ENCODE measurements at places on chromosomes 6 and 20. TPM values are rescaled to one million over a fixed set of nuclear protein-coding genes. Genes with fewer than 3 reads are reported as not detected.

Gene PI3
- total RNA-seq = 0.40 TPM

Gene PBX2
- total RNA-seq = 17.7 TPM

Gene GNMT
- total RNA-seq = 0.34 TPM

Gene PRDM13
- 2.6 TPM for total RNA-seq

Gene CYP39A1
- 0.56 TPM for total RNA-seq

Gene GATA5
- 0.18 TPM for total RNA-seq

Gene RUNX2
- total RNA-seq = 0.24 TPM

Gene ULBP1
- not detected for total RNA-seq

Gene SLC22A1
- 0.95 TPM for total RNA-seq

Gene EFCAB8
- not detected for total RNA-seq

Gene ASIP
- total RNA-seq = not detected

Gene FAM217A
- total RNA-seq = not detected

Gene DNAH8
- not detected for total RNA-seq

Gene SMLR1
- total RNA-seq = not detected

Gene RGS17
- 1.2 TPM for total RNA-seq

Gene UFL1
- 22.6 TPM for total RNA-seq

Gene TAGAP
- 0.03 TPM for total RNA-seq

Gene PSMF1
- total RNA-seq = 58.9 TPM

Gene RNF8
- 29.0 TPM for total RNA-seq

Gene ABHD16A
- 55.0 TPM for total RNA-seq

Gene IFT52
- total RNA-seq = 22.1 TPM

Gene VSTM2L
- 0.51 TPM for total RNA-seq

Gene SIRPD
- not detected for total RNA-seq

Gene HLA-DPA1
- 8.7 TPM for total RNA-seq

Gene ELOVL2
- total RNA-seq = 30.4 TPM

Gene MATN4
- total RNA-seq = 0.42 TPM

Gene BPIFB2
- not detected for total RNA-seq

All from SK-MEL-5 (cell line).